Stimulated activated CD8-positive, alpha-beta memory T cell treated with anti-CD3 and anti-CD28 coated beads, Interleukin-7, amount 100 ng/mL, for 1 hour (primary cell): ENCODE measurements at places on chromosomes 2 and 18.

DNA sequence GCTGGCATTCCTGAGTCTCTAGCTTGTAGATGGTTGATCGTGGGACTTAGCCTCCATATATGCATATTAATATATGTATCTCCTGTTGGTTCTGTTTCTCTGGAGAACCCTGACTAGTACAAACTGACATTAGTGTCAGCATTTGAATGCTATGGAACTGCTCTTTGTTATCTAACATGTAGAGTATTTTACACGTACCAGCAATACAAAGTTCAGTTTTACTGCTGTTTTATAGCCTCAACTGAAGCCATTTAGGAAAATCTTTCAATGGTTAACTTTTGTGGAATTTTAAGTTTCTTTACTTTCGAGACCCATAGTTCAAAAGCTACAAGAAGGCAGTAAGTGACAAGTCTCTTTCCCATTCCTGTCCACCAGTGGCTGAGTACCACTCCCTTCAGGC is 418.4 kb downstream of the NUP35 start:
- DNase-seq = no peak

- no peak for DNase-seq
These were observed 12.5 kb downstream of the KCNIP3 start for GRCh38 chr2:95309599-95309998.

DNA sequence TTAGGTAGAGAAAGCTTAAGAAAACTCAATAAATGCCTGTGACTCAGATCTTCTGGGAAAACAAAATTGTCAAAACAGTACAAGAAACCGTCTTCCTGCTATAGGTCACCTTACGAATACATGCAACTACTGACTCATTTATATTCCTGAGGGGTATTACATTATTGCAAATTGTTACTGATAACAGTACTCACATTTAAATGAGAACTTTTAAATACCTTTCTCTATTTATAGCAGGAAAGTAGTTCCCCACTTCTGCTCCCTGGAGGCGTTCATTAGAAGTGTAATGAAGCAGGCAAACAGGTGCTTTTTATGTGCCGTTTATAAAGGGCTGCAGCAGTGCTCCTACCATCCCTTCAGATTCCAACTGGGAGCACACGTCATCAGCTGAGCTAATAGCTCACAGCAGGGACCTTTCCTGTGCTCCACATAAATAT is 65.1 kb upstream of the RPRM start:
- no peak for DNase-seq

- no peak for DNase-seq
These were observed 328.6 kb downstream of the SLC8A1 start for GRCh38 chr2:40123326-40123725.

GRCh38 chr2:1687254-1687653 is 57.1 kb downstream of the PXDN start:
- DNase-seq = no peak

DNA sequence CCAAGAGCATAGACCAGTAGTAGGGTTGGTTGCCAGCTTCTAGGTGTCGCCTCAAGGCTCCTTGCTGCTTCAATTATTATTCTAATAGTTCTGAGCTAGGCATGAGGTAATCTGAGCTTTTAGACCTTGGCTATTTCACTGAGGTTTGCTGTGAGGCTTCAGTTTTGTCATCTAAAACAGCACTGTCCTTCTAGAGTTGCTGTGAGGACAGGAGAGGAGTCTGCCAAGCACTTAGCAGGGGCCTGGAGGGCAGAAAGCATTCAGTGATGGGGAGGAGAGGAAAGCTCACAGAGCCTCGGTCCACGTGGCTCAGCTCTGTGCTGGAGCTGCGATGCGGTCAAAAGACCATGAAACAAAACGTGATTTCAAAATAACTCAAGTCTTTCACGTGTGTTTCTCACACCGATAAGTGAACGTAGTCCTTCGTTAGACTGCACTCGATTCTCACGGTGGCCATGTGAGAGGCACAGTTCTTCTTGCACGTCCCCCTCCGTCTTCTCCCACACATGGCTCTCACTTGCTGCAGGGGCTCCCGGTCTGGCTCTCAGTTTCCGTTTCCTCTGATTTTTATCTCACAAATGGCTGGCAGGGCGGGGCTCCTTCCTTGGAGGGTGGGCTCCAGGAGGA is 113.7 kb downstream of the B3GNT2 start:
- no peak for DNase-seq

- DNase-seq = no peak
These were observed 92.0 kb downstream of the NDUFA10 start for GRCh38 chr2:239932881-239933735.

- no peak for DNase-seq
These were observed 64.2 kb downstream of the SCG2 start for GRCh38 chr2:223537651-223538601.

- DNase-seq = no peak
These were observed 249.9 kb upstream of the RBBP8 start for GRCh38 chr18:22683196-22683676.

- DNase-seq = no peak
These were observed 214.5 kb downstream of the TMEM182 start for GRCh38 chr2:102975996-102976975.

GRCh38 chr2:205807758-205808157 is 125.5 kb downstream of the NRP2 start:
- no peak for DNase-seq

GRCh38 chr2:8416001-8416571 is 265.8 kb upstream of the ID2 start:
- no peak for DNase-seq

DNA sequence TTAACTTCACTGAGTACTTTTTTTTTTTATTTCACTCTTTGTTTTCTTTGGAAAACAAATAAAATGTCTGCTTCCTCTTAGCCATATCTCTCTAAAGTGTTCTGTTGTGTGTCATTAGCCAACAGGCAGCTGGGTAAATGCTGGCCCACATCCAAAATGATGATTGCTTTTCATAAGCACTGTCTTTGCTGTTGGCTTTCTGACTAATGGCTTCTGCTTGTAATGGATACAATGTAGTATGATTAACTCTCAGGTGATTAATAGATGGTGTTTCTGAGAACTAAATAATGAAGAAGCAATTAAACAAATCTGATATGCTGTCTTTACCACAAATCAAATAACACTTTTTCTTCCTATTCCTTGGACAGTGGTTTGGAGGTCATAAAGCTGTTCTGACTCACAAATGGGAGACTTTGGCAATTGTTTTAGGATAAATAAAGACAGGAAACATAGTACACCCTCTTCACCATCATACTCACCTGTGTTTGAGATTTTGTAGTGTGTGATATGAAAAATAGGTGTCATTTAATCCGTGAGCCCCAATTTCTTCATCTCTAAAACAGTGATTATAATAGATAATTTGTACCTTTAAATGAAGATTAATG is 888.4 kb downstream of the TSN start:
- no peak for DNase-seq

- no peak for DNase-seq
These were observed 30.2 kb downstream of the MTA3 start for GRCh38 chr2:42598656-42599055.

DNA sequence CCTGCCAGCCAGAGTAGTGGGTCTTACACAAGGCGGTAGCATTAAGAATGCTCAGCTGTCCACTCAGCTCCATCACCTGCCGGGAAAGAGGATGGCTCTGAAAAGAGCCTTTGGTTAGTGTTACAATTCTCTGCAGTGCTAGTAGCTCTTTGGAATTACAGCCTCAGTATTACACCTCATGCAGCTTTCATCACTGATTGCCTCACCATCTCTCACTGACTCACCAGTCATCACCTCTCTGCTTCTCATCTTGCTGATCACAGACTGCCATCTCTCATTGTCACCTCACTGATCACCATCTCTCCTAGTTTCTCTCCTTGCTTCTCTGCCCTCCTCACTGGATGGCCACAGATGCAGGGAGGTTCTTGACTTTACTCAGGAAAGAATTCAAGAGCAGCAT is 573.5 kb upstream of the SETBP1 start:
- no peak for DNase-seq

- no peak for DNase-seq
These were observed 253.0 kb upstream of the ERBB4 start for GRCh38 chr2:212791569-212791968.

GRCh38 chr2:71608034-71608433 is 154.7 kb downstream of the DYSF start:
- DNase-seq = no peak

DNA sequence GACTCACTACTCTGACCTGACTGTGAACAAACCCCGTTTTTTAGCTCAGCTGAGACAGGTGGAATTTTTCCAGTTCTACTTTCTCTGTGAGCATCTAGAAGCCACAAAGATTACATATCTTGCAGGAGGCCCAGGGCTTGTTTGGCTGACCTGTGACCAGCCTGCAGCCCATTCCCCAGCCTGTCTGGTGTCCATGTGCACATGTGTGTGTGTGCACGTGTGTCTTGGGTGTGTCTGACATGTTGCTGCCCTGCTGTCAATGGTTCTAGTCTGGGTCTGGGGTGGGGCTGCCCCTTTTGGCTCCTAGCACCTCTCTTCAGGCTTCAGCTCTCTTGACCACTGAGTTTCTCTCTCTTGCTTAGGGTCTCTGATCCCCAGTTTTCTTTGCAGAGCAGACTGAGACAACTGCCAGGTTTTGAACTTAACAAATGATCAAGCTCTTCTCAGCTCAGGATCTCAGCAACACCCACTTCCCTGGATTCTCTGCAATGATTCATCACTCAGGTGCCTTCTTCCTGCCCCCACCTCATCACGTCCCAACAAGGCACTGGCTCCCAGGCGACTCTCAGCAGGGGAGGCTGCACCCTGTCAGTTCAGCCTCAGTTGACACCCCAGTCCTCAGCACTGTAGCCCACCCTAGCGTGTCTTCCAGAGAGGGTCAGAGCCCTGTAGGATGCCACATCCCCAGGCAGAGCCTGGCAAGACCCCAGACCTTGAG is 130.3 kb downstream of the CELF4 start:
- DNase-seq = no peak

- no peak for DNase-seq
These were observed 106.7 kb upstream of the CHAC2 start for GRCh38 chr2:53660886-53661285.

DNA sequence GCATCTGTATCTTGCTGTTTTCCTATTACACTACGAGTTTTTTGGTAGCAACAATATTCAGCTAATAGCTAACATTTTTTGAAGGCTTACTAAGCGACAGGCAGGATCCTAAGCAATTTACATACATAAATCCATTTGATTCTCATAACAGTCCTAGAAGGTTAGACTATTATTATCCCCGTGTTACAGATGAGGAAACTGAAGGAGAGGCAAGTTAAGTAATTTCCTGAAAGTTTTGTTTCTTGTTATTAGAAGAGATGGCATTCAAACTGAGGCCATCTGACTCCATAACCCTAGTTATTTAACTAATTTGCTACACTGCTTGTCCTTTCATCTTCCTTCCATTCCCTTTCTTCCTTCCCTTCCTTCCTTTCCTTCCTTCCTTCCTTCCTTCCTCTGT is 68.2 kb downstream of the PDE1A start:
- DNase-seq = no peak

GRCh38 chr2:225025917-225026571 is 16.2 kb downstream of the DOCK10 start:
- no peak for DNase-seq

GRCh38 chr2:143533846-143534245 is 404.6 kb downstream of the ARHGAP15 start:
- DNase-seq = no peak

DNA sequence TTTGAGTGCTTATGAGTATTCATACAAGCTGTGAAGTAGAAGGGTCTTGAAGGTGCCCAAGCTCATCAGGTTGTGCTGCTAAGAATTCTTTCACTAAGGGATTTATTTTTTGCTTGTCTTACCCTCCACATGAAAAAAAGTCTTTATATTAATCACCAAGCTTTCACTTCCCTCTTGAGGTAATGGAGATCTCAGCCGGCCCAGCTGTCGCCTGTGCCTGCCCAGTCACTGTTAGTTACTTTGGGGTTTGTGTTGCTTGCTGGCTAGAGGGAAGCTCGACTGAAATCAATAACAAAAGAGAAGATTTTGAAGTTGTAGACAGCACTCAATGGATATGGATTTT is 21.9 kb downstream of the MC2R start:
- no peak for DNase-seq

- DNase-seq = no peak
These were observed 33.8 kb downstream of the KCNS3 start for GRCh38 chr2:17912266-17912691.

GRCh38 chr2:46676198-46676597 is 196.8 kb downstream of the TMEM247 start:
- no peak for DNase-seq

DNA sequence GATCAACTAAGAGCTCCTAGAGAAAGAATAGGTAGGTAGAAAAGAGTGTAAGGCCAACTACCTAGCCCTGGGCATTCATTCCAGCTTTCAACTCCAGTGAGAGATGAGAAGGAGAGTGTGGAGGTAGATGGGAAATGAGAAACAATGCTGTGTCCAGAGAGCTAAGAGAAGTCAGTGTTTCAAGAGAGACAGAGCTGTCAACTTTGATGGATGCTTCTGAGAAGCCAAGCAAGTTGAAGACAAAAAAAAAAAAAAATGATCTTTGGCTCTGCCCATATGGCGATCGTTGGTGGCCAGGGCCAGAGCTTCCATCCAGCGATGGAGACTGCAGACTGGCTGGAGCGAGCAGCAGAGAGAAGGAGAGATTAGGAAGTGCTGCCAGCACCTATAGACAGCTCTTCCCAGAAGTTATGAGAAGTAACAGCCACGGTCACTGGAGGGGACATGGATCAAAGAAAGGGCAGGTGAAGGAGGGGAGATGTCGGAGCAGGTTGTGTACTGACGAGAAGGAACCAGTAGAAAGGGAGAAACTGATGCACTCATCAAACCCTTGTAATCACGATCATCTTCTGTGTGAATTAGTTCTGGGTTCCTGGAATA is 112.4 kb upstream of the PPP1CB start:
- DNase-seq = no peak

GRCh38 chr2:157158111-157158510 is 99.4 kb upstream of the GALNT5 start:
- DNase-seq = no peak

- no peak for DNase-seq
These were observed 21.5 kb upstream of the KCNK3 start for GRCh38 chr2:26670931-26671460.

DNA sequence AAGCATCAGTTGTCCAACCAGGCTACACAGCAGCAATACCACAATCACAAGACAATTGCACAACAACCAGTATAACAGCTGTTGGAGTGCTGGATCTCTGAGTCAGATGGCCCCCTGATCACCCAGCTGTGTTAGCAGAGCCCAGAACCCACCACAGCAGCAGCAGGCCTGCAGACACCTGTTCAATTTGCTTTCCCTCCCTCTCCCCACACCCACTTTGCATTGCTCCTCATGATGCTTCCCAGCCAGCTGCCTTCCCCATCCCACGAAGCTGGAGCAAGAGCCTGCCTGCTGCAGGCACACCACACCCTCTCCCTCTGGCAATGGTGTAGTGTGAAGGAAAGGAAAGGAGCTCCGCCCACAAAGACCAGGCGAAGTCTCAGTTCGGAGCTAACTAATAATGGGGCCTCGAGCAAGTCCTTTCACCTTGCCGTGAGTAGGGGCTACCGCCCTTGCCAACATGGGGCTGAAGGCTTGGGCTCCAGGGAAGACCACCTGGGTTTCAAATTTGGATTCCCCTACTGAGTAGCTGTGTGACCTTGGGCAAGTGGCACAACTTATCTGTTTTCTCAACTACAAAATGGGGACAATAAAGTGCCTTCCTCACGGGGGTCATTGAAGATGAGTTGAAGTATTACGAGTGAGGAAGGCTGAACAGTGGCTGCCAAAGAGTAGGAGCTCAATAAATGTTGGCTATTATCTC is 19.4 kb upstream of the ZBTB7C start:
- no peak for DNase-seq
